ENCODE measurements at places on chromosomes 3 and 15.

DNA sequence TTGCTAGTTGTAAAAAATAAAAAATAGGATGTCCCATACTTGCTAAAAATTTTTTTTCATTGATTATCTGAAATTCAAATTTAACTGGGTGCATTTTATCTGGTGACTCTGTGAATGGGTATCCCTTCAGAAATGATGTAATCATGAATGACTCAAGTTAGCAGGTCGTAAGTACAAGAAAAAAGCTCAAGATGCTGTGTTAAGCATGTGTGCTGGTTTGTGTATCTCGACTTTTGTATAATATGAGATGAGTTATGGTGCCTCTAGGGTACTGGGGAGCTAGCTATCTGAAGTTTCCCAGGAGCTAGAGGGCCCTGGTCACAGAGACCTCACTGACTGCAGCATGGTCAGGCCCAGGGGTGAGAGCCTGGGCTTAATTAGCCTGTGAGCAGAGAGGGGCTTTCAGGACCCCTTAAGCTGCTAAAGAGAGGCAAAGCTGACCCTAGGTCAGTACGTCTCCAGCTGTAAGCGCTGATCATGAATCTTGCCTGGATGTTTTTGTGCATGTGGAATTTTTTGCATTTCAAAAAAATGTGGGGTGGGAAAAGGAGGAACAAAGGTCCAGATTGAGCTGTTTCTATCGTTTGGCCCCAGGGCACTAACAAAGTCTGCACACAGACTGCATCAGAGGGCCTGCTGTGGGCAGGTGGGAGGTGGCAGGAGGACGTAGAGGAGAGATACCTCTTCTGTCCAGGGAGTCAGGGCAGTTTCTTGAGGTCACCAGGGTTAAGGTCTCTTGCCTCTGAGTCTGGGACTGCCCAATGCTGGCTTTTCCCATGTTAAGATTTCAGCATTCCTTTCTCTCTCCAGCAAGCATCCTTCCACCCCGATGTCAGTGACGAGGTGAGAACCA, 233.2 kb upstream of the TPM1 start:
- DNase-seq, result no peak

- no peak for DNase-seq
These were observed 16.2 kb downstream of the MB21D2 start for GRCh38 chr3:192901435-192901834.

DNA sequence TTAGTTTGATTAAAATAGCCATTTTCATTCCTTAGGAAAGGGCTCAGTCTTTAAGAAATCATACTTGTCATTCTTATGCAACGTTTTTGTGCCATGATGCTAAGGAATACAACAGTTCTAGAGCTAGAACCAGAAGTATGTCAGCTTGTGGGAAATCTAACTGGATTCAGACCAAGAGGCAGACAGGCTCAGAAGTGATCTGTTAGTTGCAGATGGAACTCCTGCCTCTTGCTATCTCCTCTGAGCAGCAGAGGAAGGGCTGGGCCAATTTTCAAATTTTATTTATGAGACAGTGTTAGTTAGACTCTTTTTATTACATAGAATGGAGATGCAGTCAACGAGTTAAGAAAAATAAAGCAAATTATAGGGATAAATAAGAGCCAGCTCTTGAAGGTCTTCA, 48.5 kb upstream of the RYR3 start:
- no peak for DNase-seq

- no peak for DNase-seq
These were observed 141.5 kb upstream of the PLXND1 start for GRCh38 chr3:129747992-129748391.

DNA sequence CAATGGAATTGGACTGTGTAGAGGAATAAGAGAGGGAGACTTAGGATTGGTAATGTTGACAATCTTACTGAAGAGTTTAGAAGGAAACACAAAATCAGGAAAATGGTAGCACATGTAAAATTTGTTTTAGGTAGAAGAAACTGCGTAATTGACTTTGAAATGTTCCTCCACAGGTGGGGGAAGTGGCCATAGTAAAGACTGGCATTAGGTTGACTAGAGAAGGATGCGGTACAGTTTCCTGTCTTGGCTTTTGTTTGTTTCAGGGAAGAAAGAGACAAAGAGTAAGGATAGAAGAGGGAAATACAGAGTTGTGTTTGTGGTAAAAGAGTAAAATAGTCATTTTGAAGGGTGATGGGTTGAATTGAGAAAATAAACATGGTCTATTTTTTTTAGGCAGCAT, 253.6 kb upstream of the ZNF717 start:
- DNase-seq, result no peak

GRCh38 chr3:107988460-107989175, 102.2 kb downstream of the CD47 start:
- DNase-seq, result no peak

GRCh38 chr3:134956395-134956794, 161.3 kb downstream of the EPHB1 start:
- DNase-seq, result no peak

GRCh38 chr15:62027916-62028315, 32.3 kb downstream of the VPS13C start:
- no peak for DNase-seq

DNA sequence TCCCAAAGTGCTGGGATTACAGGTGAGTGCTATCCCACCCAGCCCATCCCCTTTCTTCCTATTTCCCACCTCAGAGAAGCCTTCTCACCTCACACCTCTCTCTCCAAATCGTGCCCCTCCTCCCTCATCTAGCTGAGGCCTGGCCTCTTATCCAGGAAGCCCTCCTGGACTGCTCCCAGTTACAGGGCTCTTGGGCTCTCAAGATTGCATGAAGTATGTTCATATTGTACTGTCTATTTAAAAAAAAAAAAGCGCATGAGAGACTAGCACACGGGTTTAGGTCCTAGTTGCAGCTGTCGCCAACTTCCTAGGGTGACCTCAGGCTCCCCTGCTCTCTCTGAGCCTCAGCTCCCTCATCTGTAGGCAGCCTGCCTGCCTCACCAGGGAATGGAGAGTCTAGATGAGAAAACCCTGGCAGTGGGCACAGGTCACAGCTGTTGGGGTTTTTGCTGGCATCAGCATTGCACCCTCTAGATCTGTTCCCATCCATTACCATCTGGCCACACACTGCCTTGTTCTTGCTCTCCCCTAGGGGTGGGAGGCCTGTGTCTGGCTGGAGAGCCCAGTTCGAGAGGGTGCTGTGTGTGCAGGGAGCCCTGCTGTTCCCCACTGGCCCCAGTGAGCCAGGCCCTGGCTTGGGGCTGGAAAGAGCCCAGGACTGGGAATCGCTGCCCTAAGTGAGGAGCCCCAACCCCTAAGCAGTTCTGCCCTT, 24.2 kb upstream of the C15orf39 start:
- no peak for DNase-seq

GRCh38 chr15:34722439-34722836, 32.4 kb downstream of the GJD2 start:
- DNase-seq, result no peak

GRCh38 chr3:29026286-29026685, 254.6 kb upstream of the RBMS3 start:
- no peak for DNase-seq

DNA sequence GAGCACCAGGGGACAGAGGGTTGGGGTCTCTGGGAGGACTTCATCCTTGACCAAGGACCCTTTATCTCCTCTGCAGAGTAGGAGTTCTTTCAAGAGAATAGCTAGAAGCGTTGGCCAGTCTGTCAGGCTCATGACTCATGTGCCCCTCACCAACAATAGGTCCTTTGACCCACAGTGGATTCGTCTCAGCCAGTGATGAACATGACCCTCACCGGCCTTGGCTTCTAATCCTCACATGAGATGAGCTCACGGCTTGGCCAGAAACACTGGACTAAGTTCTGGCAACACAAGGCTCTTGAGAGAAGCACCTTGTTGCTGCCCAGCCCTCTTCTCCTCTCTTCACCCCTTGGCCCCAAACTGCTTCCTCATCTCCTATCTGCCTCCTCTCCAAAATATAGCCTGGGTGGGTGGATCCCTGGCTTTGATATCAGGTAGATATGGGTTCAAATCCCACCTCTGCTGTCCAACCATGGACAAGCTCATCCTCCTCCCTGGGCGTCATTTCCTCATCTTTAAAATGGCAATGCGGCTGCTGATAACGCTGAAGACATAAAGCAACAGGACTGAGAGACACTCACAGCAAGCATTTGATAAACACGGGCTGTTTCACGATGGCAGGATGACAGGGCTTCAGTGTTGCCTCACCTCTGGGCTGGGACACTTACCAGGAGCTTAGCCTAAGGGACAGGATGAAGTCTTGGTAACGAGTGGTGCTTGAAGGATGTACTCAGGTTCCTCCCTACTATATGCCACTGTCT, 446.7 kb upstream of the PROK2 start:
- DNase-seq, result no peak

GRCh38 chr3:149736175-149736952, 15.9 kb downstream of the COMMD2 start:
- no peak for DNase-seq

DNA sequence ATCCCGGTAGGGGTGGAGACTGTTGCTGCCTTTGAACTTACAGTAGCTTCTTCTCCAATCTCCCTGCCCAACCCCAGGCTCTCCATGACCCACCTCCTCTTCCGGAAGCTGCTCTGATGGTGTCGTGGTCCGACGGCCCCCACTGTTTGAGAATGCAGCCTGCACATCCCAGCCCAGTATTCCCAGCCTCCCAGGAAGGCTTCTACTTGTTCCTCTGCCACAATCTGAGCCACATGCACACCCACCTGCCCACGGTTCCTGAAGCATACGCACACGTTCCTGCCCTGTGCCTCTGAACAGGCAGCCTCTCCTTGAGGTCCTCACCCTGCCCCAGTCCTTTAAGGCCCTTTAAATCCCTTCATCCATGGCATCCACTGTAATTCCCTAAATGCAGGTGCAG, 57.4 kb downstream of the ABTB1 start:
- DNase-seq, result no peak

DNA sequence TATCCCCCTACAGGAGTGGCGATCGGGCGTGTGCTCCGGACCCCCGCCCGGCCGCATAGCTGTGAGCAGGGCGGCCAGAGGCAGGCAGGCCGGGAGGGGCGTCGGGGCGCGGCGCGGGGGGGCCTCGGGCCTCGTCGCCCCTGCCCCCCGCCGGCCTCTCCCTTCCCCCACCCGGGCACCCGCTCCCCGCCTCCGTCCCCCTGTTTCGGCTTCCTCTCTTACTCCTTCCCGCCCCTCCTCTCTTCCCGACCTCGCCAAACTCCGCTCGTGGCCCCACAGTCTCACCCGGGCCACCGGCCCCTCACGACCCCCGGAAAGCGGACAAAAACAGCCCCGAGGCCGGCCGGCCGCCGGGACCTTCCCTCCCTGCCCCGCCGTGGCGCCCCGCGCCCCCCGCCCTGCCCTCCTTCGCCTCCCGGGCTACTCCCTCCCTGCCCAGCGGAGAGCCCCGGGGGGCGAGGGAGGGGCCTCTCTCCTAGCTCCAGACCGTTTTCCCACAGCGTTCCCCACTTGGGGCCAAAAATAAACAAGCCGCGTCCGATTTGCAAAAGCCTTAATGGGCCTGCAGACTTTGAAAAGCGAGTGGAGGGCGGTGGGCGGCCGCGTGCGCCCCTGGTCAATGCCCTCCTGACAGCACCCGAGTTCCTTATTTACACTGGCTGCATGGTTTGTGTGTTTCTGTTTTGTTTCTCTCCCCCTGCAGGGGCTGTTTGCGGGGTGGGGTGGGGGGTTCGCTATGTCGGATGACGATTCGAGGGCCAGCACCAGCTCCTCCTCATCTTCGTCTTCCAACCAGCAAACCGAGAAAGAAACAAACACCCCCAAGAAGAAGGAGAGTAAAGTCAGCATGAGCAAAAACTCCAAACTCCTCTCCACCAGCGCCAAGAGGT, 1.0 kb downstream of the UBE2E1 start:
- DNase-seq, result no peak

- DNase-seq, result no peak
These were observed 396.7 kb upstream of the PDZRN3 start for GRCh38 chr3:74021449-74021848.

- no peak for DNase-seq
These were observed 948.1 kb downstream of the FHIT start for GRCh38 chr3:60303160-60303559.

DNA sequence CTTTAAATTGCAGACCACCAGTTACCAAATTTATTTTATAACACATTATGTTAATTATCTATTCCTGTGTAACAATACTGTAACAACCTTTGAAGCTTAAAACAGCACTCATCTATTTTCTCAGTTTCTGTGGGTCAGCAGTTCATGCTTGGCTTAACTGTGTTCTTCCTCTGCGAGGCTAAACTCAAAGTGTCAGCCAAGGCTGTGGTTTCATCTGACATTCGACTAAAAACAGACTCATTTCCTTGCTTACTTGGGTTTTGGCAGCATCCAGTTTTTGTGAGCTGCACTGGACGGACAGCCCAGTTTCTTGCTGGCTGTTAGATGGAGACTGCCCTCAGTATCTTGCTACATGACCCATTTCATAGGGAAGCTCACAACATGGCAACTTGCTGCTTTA, 247.3 kb upstream of the KCNH8 start:
- no peak for DNase-seq

DNA sequence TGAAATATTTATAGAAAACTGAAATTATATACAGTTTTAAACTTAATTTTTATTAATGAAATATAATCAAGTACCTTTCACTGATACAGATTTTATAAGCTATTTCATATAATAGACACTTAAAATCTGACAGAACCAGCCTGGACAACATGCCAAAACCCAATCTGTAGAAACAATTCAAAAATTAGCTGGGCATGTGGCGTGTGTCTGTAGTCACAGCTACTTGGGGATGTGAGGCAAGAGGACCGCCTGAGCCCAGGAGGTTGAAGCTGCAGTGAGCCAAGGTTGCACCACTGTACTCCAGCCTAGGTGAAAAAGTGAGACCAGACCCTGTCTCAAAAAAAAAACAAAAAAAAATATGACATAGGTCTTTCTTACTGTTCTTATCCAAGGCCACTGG, 238.3 kb upstream of the MANF start:
- no peak for DNase-seq

- DNase-seq, result no peak
These were observed 27.0 kb downstream of the OPA1 start for GRCh38 chr3:193620057-193620456.

- no peak for DNase-seq
These were observed 164.7 kb downstream of the CTNNB1 start for GRCh38 chr3:41363830-41364523.

DNA sequence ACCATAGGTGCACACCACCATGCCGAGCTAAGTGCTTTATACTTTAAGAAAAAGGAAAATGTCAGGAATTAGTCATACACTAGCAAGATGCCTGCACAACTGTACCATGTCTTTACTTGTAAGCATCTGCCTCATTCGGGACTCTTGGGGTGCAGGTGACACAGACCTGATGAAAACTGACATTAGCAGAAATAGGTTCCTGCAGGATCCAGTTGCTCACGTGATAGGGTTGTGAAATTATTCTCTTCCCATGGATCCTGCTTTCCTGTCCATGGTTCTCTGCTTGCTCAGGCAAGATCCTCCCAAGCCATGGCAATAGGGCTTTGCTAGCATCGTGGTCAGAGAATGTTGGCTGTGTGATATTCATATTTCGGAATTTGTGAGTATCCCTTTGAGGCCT, 10.2 kb upstream of the LHFPL4 start:
- DNase-seq, result no peak

- no peak for DNase-seq
These were observed 13.6 kb upstream of the CORO2B start for GRCh38 chr15:68565234-68565633.

- DNase-seq, result no peak
These were observed 45.2 kb downstream of the FBXL2 start for GRCh38 chr3:33322412-33322811.

GRCh38 chr3:49462222-49462621, 7.8 kb upstream of the DAG1 start:
- no peak for DNase-seq

GRCh38 chr3:62049033-62049432, 324.3 kb downstream of the FEZF2 start:
- no peak for DNase-seq

Measured in activated T-cell treated with anti-CD3 and anti-CD28 coated beads for 24 hours (primary cell).